ENCODE measurements at places on chromosomes 6 and 20. TPM values are rescaled to one million over a fixed set of nuclear protein-coding genes. Genes with fewer than 3 reads are reported as not detected.

DNA sequence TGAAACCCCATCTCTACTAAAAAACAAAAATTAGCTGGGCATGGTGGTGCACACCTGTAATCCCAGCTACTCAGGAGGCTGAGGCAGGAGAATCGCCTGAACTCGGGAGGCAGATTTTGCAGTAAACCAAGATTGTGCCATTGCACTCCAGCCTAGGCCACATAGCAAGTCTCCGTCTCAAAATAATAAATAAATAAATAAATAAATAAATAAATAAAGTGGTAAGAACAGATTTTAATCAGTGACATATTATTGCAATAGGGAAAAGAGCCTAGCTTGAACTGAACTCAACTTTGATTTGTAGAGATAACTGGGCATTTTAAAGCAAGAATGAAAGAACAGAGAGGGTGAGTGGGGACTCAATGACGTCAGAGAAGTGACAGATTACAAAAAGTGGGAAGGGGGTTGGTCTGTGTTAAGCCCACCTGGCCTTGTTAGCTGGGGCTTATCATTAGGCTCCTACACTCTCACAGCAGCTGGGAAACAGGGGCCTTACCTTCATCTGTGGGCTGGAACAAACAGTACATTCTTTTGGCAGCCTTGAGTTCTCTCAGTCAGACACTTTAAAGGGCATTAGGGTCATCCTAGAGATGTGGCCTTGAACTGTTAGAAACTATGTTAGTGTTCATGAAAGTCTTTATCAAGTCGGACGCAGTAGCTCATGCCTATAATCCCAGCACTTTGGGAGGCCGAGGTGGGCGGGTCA lies 24.5 kb upstream of the KIFC1 start:
- DNase-seq = no peak
- no peak overlapping the region for H3K4me3 ChIP-seq
- H3K4me1 ChIP-seq = no peaks in the 10 kb centered on the region
- H3K36me3 ChIP-seq = no peaks in the 10 kb centered on the region

Gene MAFB
- 1.3 TPM for total RNA-seq

GRCh38 chr6:164042212-164042611 lies 627.7 kb downstream of the QKI start:
- H3K4me1 ChIP-seq = no peaks in the 10 kb centered on the region
- no peaks in the 10 kb centered on the region for H3K27me3 ChIP-seq
- DNase-seq = no peak
- no peak overlapping the region for H3K4me3 ChIP-seq
- H3K27ac ChIP-seq = no peak overlapping the region

- no peaks in the 10 kb centered on the region for H3K36me3 ChIP-seq
- no peaks in the 10 kb centered on the region for H3K4me1 ChIP-seq
- no peak for DNase-seq
Observed at GRCh38 chr6:45026003-45026516, 302.1 kb upstream of the RUNX2 start.

Gene HLA-DQB2
- not detected for total RNA-seq

- H3K4me1 ChIP-seq = no peaks in the 10 kb centered on the region
- no peak overlapping the region for H3K4me3 ChIP-seq
- no peak overlapping the region for H3K27ac ChIP-seq
- no peaks in the 10 kb centered on the region for H3K36me3 ChIP-seq
- no peak for DNase-seq
- no peaks in the 10 kb centered on the region for H3K27me3 ChIP-seq
Observed at GRCh38 chr6:170136541-170137175, 154.2 kb downstream of the DLL1 start.

GRCh38 chr6:40917603-40918002 lies 121.4 kb downstream of the UNC5CL start:
- no peak overlapping the region for H3K27ac ChIP-seq
- peaks cover 1% of the 10 kb centered on the region for H3K27me3 ChIP-seq
- no peak for DNase-seq
- no peak overlapping the region for H3K4me3 ChIP-seq

Data from endothelial cell of umbilical vein (primary cell).